Chondrocyte (in vitro differentiated cells): ENCODE measurements at places on chromosomes 12 and 14.

DNA sequence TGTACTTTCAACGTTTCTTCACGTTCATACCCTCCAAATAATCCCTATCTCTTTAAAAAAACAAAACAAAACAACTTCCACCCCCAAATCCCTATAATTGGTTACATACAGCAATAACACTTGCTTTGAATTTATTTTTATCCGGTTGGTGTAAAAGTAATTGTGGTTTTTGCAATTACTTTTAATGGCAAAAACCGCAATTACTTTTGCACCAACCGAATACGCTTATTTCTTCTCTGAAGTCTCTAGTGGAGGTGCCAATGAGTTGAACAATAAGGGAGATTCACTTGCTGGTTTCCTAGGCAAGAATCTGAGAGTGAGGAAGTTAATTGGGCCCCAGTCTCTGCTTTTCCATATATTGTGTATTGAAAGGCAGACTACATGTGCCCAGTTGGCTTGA, 133.3 kb downstream of the DACT1 start:
- no peak for DNase-seq

DNA sequence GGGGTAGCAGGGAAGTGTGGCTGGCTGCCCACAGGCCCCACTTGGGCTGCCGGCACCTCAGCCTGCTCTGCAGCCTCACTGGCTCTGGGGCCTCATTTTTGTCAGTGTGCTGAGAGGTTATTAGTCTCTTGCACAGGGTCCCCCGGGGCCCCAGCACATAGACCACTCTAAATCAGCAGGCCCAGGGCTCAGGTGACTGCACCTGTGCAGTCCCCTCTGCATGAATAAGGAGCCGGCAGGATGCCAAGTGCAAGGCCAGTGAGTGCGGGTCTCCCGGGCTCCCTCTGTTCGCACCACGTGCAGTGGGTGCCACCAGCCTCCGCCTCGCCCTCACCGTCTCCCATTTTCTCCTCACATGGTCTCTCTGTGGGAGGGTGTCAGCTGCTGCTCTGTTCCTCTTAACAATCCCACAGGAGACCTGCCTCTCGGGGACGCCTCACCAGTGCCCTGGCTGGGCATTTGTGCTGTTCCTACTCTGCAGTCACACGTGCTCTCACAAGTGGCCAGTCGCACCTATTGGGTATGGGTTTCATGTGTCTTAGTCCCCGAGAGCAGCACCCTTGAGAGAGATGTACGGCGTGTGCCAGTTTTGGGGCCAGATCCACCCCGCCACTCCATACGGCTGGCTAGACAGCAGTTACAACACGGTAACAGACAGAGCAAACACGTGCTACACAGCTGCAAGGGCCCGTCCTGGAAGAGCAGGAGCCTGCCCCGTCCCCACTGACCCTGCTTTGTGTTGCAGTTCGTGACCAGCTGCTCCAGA, 40.4 kb downstream of the MMAB start:
- DNase-seq, result no peak

DNA sequence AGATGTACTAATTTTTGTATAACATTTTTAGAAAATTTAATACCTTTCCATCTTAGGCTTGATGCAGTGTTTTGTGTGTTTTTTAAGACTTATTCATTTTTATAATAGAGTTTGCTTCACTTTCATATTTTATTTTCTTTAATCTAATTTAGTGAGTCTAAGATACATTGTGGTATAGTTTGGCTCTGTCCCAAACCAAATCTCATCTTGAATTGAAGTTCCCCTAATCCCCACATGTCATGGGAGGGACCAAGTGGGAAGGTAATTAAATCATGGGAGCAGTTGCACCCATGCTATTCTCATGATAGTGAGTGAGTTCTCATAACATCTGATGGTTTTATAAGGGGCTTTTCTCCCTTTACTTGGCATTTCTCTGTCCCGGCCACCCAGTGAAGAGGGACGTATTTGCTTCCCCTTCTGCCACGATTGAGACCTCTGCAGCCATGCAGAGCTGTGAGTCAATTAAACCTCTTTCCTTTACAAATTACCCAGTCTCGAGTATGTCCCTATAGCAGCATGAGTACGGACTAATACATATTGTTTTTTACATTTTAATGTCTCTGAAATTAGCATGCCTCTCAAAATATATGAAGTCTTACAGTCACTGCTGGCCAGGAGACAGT, 34.9 kb downstream of the GABARAPL1 start:
- DNase-seq, result no peak

- DNase-seq, result no peak
Measured at GRCh38 chr12:2291182-2291832, 238.5 kb downstream of the CACNA1C start.

GRCh38 chr12:85253853-85254252, 26.2 kb upstream of the ALX1 start:
- no peak for DNase-seq

DNA sequence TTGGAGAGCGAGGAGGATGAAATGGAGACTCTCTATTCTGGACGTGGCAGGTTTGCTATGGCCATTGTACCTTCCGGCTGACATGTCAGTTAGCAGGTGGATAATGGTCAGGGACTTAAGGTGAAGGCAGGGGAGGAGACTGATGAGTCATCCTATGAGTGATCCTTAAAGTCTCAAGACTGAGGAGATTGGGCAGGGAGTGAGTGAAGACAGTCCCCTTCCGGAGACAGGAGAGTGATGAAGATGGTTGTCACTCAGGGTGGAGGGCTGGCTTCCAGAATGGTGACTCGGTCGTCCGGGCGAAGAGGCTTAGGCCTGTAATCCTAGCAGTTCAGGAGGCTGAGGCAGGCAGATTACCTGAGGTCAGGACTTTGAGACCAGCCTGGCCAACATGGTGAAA, 49.8 kb upstream of the CCDC63 start:
- no peak for DNase-seq

DNA sequence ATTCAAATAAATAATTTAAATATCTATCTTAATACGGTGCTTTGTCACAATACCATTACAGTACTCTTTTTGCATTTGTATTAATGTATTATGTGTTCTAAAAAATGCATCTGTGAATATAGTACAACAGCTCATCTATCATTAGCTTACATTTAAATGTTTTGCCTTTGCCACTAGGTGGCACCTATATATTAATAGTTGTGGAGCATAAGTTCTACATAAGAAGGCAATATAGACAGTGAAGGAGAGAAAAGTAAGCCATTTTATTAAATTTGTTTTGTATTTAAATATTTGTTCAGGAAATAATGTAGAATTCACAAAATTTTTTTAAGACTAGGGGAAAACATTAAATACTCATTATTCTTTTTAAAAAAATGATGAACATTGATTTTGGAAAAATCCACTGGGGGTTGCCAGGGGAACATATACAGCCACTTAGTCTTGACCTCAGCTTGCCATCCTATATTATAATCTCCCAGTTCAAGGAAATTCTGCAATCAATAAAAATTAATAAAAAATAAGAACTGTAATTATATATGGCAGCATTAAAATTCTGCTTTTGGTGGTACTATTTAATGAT, 9.8 kb downstream of the CCER1 start:
- no peak for DNase-seq

DNA sequence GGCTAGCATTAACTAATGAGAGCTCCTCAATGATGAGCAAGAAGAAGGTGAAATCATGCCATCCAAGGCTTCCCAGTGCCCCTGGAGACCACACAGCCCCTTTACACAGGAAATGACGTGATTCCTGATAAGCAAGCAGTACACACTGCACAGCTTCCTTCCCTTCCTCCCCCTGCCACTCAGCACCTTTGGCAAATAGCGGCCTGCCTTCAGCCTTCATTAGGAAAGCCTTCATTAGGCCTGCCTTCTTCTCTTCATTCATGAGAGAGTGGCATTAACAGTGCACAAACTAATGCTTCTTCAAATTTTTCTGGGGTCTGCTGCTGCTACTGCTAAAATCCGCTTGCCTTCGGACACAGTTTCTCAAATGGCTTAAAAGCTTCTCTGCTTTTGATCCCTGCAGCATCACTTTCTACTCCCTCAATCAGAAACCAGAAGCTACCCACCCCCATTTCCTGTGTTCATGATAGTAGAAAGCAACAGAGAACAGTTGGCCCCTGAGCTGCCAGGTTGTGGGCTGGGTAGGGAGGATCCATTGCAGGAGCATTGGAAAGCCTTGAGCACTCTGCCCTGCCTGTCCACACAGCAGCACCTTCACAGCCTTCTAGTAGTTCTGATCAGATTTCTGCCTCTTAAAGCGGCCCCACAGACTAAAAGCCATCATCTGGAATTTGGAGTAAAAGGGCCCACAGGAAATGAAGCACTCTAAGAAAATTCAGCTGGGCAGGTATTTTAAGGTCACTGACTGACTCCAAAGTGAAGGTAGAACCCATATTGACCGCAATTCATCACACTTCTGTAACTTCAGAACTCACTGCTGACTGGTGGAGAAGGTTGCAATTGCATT, 103.8 kb upstream of the ETV6 start:
- DNase-seq, result no peak

DNA sequence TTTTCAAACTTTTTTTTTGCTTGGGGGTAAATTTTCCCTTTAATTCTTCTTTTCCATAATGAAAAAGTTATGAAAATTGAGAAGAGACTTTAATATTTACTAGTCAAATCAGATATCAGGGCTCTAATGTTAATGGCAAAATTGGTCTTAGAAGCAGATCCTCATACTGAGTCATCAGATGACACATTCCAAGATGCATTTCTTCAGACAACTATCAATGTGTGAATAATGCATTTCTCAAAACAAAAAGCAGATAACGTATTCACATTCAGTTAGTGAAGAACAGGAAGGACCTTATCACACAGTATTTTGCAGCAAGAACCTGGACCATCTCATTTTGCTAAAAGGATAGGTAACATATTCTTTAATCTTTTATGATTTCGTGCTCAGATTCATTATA, 130.7 kb downstream of the GPHN start:
- DNase-seq, result no peak

- DNase-seq, result no peak
Measured at GRCh38 chr14:106174206-106174605, 647.8 kb downstream of the TMEM121 start.

GRCh38 chr14:75631453-75631831, 29.2 kb downstream of the ERG28 start:
- no peak for DNase-seq

DNA sequence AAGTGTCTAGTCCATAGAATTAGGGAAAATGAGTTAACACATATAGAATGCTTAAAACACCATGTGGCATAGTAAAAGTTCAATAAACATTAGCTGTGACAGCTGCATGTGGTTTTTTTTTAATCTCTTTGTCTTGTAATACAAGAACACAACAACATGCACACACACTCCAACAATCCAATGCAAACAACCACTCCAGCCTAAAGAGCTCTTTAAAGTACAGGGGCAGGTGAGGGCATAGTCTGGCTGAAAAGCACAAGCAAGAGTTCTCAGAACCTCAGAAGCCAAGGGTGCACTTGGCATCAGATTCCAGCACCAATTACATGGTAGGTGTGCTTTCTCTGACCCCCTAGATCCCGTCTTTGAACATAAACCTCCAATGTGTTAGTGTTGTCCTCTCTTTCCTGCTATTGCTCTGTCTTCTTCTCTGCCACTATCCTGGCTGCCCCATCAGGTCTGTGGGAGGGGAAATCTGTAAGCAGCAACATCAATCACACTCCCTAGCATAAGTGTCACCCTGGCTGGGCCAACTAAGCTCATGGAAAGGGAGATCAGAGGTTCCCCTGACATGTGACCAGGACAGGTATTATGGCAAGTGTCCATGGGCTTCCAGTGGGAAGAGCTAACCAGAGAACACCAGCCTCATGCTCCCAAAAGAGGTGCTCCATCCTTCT, 91.0 kb downstream of the SLC8A3 start:
- DNase-seq, result no peak

DNA sequence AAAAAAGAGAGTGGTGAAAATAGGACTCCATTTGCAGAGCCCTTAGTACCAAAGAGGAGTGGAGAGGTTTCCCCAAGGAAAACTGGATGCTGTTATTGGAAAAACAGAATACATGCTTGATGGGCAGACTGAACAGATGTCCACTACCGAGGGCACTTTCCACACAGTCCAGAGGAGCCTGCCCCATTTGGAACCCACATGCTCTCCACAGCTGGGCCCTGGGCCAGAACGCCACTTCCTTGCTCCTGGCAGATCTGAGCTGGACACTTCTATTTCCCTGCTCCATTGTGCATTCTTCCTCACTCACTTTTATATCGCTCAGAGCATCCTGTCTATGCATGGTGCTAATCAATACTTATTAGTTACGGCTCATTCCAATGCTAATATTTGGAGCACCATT, 249.9 kb downstream of the SLC15A4 start:
- no peak for DNase-seq

- DNase-seq, result no peak
Measured at GRCh38 chr12:83769151-83769550, 1082.4 kb downstream of the TMTC2 start.

GRCh38 chr14:34065236-34065635, 114.4 kb upstream of the EGLN3 start:
- no peak for DNase-seq

DNA sequence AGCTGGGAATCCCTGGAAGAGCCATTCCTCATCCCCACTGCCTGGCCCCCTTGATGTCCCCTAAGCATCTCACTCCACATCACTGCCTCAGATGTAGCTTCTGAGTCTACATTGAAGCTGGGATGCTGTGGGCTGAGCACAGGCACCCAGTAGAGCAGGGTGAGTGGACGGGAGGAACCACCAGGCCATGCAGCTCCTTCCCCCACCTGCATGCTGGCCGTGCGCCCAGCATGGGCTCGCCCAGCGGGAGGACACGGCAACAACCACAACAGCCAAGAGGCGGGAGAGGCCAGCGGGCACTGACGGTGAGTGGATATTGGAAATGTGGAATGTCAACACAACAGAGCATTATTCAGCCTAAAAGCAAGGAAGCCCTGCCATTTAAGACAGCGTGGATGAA, 310.9 kb downstream of the ADGRD1 start:
- DNase-seq, result peak; percentile 57

GRCh38 chr14:38042322-38042721, 165.4 kb upstream of the SSTR1 start:
- DNase-seq, result no peak

DNA sequence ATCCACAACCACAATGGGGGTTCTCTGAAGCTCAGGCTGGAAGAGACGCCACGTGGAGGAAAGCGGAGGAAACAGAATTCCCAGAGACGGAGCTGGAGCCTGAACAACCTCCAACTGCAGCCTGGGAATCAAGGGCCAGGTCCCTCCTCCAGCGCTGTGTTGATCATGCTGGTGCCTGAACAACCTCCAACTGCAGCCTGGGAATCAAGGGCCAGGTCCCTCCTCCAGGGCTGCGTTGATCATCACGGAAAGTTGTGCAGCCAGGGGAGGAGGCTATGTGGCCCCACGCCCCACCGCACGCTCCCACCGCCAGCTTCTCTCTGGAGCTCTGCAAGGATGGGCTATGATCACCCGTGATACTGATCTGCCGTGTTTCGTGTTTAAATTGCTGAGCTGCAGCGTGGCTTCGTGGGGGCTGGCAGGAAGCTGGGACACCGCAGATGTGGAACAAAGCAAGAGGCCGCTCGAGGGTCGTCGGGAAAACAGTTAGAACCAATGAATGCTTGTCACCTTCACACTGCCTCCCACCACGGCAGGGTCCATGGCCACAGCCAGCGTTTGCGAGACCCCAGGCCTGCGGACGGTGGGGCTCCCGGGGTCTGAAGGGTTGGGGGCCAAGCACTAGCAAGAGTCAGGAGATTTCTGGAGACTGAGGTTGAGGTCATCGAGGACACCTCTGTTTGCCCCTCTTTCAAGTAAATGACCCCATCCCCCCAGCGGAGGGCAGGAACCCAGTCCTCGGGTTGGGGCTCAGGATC, 51.8 kb upstream of the FBRSL1 start:
- no peak for DNase-seq

- DNase-seq, result no peak
Measured at GRCh38 chr14:77615361-77616132, 890 bp downstream of the SPTLC2 start.
